Stimulated activated CD8-positive, alpha-beta memory T cell treated with anti-CD3 and anti-CD28 coated beads, Interleukin-4, amount 100 ng/mL, for 1 hour (primary cell): ENCODE measurements at places on chromosomes 4 and X.

DNA sequence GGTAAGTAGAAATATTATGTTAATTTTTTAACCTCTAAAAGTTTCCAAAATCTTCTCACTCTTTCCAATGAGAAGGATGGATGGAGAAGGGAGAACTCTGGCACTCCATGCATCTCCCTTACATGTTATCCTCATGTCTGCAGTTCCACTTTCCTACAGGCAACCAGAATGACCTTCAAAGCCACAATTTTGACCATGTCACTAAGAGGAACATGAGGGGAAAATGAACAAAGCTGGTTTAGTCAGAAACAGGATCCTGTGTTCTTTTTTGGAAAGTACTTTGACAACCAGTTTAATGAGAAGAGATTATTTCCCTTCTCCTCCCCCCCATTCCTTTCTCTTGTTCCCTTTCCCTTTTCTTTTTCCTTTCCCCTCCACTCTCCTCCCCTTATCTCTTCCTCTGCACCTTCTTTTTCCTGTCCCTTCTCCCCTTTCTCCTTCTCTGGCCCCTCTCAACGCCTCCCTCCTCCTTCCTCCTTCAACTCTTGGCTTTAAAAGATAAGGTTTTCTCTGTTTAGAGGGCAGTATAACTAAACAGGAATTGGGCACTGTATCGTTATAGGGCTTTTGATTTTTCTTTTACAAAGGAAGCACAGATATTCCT lies 42.5 kb downstream of the DTHD1 start:
- DNase-seq: no peak

GRCh38 chrX:150694738-150695410 lies 1.7 kb downstream of the MTMR1 start:
- no peak for DNase-seq

DNA sequence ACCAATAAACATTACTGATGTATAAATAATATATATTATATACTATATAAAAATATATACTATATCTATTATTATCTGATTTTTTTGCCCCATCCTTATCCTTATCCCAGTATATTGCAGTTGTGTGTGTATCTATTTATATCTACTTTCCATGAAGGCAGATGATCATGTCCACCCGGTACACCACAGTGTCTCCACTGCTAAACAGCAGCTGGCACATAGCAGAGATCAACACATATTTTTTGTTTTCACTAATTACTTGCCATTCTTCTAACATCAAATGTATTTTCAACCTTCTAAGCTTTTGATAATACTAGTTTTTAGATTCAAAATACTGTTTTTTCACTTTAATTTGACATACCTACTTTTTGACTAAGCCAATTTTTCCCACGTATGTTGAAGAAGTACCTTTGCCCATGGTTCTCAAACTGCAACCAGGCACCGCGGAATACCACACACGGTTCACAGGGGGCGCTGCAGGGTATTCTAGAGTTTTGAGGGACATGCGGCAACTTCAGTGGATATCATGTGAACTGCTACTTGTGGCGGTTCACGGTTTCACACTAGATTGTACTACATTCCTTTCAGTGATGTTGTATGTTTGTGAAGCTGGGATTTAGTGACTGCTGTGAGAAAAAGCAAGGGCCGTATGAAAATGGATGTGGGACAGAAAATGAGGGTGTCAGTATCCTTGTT lies 182.5 kb upstream of the NPY2R start:
- DNase-seq: no peak

DNA sequence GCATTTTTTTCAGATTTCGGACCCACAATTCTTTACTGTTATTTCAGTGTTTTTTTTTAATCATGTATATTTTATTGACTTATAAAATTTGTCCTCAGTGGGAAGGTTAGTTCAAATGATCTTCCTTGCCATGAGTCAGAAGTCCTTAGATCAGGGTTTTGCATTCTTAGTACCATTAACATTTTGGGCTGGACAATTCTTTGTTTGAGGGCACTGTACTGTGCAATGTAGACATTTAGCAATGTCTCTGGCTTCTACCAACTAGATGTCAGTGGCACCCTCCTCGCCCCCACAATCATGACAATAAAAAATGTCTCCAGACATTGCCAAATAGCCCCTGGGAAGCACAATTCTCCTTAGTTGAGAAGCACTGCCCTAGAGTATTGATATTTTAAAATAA lies 176.6 kb downstream of the VEGFC start:
- no peak for DNase-seq

DNA sequence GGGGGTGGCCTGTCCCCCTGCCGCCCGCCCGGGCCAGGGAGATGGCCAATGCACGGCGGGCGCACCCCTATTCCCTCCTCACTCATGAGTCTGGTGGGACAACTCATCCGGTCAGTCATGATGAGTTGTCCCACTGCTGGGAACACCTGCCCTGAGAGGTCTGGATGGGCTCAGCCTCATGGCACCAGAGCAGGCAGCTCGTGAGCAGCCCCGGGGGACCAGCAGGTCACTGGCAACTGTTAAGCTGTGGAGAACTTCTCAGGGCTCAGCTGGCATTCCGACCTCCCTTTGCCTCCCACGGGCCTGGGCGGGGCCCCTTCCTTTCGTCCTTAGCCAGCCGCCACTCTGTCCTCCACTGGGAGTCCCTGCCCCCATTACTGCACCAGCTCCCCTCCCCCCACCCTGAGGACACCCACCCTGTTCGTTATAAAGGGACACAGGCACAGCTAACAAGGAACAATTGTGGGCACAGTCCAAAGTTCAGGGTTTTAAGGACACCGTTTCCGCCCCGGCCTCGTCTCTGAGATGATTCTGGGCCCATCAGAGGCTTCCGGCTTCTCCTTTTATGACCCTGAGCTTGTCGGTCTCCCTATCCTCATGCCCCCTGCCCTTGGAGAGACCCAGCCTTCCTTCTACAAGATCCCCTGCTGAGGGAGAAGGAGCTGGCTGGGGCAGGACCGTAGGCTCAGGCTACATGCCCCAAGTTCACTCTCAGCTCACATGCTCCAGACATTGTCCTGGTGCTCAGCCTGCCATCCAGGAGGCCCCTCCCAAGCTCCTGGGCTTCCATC lies 14.6 kb upstream of the KIAA0232 start:
- no peak for DNase-seq

- no peak for DNase-seq
These were observed 390.8 kb downstream of the ADGRL3 start for GRCh38 chr4:61590881-61591280.

DNA sequence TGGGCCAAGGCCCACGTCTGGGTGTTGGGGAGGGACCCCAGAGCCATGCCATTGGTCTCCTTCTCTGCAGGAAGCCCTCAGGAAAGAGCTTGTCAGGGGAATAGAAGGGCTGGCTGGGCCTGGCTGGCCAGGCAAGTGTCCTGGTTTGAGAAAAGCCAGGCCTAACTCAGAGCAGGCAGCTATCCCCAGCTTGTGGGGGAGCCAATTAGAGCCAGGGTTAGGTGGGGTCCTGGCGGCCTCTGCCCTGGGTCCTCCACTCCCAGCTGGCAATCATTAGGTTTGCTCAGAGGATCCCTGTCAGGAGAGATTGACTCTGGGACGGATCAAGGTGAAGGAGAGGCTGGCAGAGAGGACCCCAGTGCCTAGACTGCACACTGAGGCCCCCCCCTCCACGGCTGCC lies 64.8 kb downstream of the PJA1 start:
- no peak for DNase-seq

GRCh38 chrX:152923599-152923998 lies 25.7 kb downstream of the ZNF185 start:
- no peak for DNase-seq

GRCh38 chr4:138275216-138275615 lies 33.1 kb upstream of the SLC7A11 start:
- DNase-seq: no peak

GRCh38 chrX:129732857-129733256 lies 5.9 kb upstream of the XPNPEP2 start:
- no peak for DNase-seq

GRCh38 chrX:137651647-137652046 lies 85.7 kb downstream of the ZIC3 start:
- DNase-seq: no peak

GRCh38 chrX:54926978-54927377 lies 6.4 kb downstream of the TRO start:
- DNase-seq: no peak

DNA sequence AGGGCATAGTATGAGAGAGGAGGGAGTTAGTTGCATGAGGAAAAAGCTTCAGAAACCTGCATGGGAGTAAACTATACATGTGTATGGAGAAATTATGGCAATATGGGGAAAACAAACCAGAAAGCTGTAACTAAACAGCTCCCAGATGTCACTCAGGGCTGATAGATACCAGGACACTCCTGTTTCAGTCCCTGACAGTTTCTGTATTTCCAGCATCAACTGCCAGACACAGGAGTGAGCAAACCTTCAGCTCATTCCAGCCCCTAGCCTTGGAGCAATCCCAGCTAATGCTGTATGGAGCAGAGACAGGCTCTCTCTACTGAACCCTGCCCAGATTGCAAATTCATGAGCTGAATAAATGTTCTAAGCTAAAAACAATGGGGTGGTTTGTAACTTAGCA lies 382.9 kb upstream of the MAGEB18 start:
- no peak for DNase-seq

- no peak for DNase-seq
These were observed 27.7 kb upstream of the MAGEA11 start for GRCh38 chrX:149683966-149684730.

- DNase-seq: no peak
These were observed 1.7 kb downstream of the SH3D19 start for GRCh38 chr4:151323667-151324066.

GRCh38 chr4:93996895-93997294 lies 168.3 kb downstream of the ATOH1 start:
- DNase-seq: no peak

- no peak for DNase-seq
These were observed 140.3 kb downstream of the FRYL start for GRCh38 chr4:48639807-48640206.

GRCh38 chr4:29153642-29154041 lies 1566.5 kb upstream of the PCDH7 start:
- DNase-seq: no peak

GRCh38 chr4:25437926-25438325 lies 60.9 kb downstream of the ANAPC4 start:
- no peak for DNase-seq

DNA sequence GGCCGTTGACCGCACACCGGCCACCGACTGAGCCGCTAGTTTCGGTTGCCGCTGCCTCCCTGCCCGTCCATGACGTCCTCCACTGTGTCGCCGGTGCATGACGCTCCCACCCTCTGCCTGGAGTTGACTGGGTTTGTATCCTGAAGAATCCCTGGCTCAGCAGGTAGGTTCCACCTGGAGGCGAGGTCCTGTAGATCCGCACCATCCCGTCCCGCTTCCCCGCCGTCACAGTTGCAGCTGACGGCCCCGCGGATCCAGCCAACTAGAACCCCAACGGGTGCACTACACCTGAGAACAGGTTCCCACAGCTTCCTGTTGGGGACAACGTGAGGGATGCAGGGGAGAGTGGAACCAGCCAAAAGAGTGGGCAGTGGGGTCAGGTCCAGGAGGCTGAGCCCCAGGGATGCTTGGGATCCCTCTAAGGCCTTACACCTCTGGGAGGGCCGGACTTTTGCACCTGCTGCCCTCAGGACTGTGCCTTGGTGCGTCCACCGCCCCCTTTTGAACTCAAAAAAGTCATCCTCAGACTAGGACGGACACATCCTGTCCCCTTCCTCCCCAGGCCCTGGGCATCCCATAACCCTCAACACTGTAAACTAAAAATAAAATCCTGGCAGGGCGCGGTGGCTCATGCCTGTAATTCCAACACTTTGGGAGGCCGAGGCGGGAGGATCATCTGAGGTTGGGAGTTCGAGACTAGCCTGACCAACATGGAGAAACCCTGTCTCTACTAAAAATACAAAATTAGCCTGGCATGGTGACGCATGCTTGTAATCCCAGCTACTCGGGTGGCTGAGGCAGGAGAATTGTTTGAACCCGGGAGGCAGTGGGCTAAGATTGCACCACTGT lies 1.1 kb upstream of the SLBP start:
- no peak for DNase-seq

- DNase-seq: no peak
These were observed 33.5 kb upstream of the USP53 start for GRCh38 chr4:119179011-119179410.

GRCh38 chrX:37302569-37302968 lies 46.6 kb upstream of the PRRG1 start:
- no peak for DNase-seq

DNA sequence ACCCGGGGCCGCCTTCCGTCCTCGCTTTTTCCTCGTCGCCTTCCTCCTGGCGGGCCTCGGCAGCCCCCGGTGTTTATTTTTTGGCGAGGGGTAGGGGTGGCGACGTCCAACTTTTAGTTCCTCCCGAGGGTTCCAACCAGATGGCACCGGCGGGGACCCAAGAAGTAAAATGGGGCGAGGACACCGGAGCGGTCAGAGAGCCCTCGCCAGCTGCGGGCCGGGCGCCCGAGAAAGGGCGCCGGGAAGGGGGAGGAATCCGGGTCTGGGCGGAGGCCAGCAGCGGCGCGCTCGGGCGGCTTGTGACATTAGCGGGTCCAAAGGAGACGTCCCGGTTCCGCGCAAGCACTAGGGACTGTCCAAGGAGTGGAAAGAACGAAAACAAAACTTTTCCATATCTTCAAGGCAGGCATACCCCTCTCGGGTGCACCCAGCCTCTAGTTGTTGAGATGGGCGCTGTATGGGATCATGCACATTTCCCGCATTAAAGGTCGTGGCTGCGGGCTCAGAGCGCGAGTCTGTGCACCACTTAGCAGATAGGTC lies 691 bp upstream of the USP46 start:
- DNase-seq: no peak

- DNase-seq: no peak
These were observed 60.8 kb downstream of the ZNF732 start for GRCh38 chr4:244471-244870.

DNA sequence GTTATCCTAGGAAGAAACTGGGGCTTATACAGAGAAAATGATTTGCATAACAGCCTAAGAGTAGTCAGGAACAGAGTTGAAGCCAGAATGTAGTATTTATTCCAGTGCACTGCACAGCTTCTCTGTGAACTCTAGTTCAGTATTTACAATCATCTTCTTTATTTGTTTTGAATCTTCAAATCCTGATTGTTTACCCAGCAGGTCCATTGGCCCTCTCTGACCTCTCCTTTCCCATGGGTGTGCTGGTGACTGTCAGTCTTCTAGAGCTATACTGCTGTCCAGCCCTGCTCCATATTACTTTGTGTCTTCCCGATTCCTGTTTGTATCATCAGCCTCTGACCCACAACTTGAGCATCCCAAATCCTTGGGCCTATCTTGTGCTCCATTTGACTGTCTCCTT lies 301.9 kb upstream of the HS3ST1 start:
- no peak for DNase-seq

GRCh38 chr4:7762376-7763030 lies 177.2 kb downstream of the AFAP1 start:
- no peak for DNase-seq

DNA sequence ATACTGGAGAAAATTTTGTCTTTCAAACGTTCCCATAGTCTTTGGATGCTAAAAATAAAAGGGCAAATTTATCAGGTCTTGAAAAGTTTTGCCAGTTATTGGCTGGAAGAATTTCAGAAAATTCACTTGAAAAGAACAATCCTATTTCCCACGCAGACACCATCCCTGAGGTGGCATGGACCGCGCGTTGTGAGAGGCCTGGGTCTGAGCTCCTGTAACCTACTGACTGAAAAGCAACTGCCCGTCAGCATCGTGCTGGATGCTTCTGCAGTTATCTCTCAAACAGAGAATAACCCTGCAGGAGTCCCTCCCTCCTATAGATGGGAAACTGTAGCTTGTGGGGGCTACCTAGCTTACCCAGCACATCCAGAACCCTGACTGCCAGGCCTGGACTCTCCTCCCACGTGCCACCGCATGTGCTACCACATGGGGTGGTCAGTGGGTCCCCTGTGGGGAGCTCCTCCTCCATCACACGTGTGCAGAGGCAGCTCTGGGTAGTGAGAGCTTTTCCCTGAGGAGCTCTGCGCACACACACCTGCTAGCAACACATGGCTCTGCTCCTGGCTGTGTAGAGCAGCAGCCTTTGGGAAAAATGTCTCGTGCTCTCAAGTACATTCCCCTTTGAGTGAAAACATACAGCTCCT lies 36.1 kb downstream of the NSG1 start:
- no peak for DNase-seq
